PC-9 (cell line): ENCODE measurements at places on chromosomes 5 and 9.
A peak's percentile ranks its signal among the peaks of the same experiment; 100 is the strongest.

GRCh38 chr9:7121664-7122063 is 363.9 kb downstream of the KDM4C start:
- no peak for DNase-seq

DNA sequence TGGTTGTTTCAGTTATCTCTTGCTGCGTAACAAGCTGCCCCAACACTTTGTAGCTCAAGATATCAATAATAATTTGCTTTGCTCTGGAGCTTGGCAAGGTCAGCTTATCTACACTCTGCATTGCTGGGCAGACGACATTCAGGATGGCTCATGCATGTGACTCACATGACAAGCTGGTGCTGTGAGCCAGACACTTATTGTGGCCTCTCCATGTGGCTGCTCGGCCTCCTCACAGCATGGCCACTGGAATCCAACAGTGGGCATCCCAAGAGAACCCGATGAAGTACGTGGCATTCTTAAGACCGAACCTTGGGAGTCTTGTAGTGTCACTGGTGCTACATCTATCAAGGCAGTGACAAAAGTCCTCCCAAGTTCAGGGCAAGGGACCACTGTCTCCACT is 94.2 kb upstream of the MVB12B start:
- DNase-seq: no peak

- DNase-seq: no peak
Measured at GRCh38 chr5:112930082-112930344, 8.0 kb upstream of the REEP5 start.

DNA sequence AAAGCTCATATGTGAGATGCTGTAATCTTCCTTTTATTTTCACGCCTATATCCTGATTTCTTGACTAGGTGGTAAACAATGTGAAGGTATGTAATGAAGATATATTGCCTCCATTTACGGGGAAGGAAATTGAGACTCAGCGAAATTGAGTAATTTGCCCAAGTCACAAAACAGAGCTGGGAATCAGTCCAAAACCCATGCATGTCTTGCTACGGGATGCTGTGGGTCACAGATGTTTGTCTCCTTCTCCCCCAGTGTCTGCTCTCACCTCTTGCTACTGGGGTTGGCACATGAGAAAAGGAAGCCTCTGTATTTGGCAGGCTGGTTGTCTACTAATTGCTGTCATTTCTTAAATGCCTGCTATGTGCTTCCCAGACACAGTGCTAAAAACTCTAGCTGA is 53.7 kb upstream of the TEX48 start:
- DNase-seq: no peak

DNA sequence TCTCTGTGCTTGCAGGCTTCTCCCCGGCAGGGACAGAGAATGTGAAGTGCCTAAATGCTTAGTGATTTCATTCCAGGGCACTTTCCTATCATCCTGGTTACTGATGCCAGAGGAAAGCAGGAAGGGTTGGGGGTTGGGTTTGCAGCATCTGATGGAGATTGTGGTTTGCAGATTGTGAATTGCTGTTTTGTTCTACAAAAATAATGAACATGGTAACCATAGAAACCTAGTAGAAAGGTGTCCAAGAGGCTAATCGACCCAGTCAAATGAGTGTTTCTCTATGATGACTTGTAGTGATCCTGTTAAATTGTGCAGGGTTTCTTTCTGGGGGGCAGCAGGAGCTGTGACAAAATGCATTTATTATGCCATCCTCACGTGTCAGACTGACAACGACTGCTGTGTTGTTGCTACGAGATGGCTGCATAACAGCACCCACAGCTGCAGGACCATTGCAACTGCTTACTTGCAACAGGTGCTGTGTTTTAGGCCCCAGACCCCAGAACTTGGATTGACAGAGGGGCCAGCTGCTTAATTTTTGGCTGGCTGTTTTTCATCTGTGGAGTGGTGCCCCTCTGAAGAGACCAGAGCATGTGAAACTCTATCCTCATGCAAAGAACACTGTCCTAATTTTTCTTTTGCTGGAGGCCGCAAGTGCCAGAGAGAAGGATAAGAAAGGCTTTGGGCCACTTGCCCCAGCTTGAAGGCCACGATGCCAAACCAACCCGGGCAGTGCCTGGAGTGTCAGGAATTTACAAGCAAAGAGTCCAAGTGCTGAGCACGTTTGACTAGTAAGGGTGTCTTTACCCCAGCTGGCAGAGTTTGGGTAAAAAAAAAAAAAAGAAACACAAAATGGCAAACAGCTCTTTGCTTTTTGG is 397.8 kb downstream of the GADD45G start:
- no peak for DNase-seq

- DNase-seq: no peak
Measured at GRCh38 chr9:87771316-87772006, 45.5 kb downstream of the CTSL start.

DNA sequence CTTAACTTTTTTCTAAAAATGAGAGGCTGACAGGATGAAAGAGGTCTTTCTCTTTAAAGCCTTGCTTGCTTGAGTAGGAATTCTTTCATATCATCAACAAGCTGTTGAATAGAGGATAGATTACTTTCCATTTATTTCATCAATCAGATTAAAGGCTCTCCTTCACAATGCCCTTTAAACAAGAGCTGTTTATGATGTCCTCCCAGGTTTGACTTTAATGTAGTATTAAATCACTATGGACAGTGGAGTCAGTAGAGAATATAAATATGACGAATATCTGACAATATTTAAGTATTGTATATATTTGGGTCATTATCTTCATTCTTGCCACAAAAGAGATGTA is 282.0 kb downstream of the ISL1 start:
- DNase-seq: no peak

GRCh38 chr5:72908664-72909063 is 47.2 kb upstream of the FCHO2 start:
- no peak for DNase-seq

- peak; percentile 11 for DNase-seq
Measured at GRCh38 chr9:128550770-128551656, 1.4 kb upstream of the SPTAN1 start.

GRCh38 chr9:133823189-133824105 is 85.3 kb upstream of the SARDH start:
- DNase-seq: no peak

GRCh38 chr5:165919196-165919595 is 2372.2 kb upstream of the WWC1 start:
- DNase-seq: no peak

GRCh38 chr5:151038801-151039238 is 18.4 kb downstream of the GPX3 start:
- no peak for DNase-seq

GRCh38 chr9:18707061-18707461 is 233.1 kb downstream of the ADAMTSL1 start:
- no peak for DNase-seq

- no peak for DNase-seq
Measured at GRCh38 chr9:86178503-86178902, 79.1 kb upstream of the GOLM1 start.

DNA sequence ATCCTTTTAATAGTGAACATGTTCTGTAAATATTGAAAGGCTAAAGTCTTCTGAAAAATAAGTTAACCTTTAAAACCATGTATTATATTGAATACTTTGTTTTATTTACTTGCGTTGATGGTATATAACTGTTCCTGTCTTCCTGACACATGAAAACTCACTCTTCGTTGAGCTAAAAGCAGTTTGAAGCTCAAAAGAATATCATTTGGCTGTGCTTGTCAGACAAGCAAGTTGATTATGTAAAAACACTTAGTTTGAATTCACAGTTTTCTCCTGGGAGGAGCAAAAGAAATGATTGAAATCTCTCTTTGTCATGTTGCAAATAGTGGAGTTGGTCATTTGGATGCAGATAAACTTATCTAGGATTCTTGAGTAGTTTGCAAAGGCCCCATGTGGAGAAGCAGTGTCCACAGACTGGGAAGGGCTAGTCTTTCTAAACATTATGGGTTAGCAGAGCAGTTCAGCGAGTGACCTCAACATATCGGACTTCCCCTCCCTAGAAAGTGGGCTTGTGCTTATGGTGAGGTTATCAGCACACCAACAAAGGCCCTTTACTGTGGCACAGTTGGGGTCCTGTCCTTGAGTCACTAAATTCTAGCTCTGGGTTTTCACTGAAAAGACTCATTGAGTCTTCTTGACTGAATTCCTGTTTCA is 290.4 kb downstream of the CSNK1G3 start:
- no peak for DNase-seq

GRCh38 chr9:35338086-35338485 is 151.8 kb upstream of the RUSC2 start:
- DNase-seq: no peak

- no peak for DNase-seq
Measured at GRCh38 chr9:5321058-5321457, 16.5 kb upstream of the RLN2 start.

DNA sequence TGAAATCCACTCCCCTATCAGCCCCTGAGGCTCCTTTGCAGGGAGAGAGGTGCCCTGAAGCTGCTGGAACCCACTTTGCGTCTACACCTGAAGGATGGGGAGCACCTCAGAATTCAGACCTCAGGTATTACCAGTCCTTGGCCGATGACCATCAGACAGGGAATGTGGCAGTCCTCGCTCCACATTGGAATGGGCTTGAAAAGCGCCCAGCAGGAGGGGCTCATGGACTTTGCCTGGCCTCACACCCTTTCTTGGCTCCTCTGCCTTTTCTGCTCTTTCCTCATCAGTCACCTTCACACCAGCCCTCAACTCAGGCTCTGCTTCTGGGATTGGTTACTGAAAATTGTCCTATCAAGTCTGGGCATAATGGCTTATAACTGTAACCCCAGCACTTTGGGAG is 83.9 kb downstream of the BARX1 start:
- no peak for DNase-seq

DNA sequence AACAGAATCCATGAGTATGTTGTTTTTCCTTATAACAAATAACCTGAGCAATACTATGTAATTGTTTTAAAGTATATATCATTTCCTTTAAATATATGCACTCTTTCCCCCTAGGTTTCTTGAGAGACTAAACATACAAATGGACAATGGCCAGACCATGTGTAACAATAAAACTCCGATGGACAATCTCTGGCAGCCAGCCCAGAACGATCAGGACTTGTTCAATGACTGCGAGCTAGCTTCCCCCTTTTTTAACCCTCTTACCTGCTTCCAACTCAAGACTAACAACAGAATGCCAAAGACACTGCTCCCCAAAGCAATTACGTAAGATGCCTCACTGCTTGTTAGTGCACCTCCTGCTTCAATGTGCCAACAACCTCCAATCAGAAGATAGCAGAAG is 94.9 kb downstream of the HTR4 start:
- DNase-seq: no peak

GRCh38 chr9:134123764-134124128 is 12.1 kb upstream of the WDR5 start:
- no peak for DNase-seq

GRCh38 chr9:87436716-87437115 is 61.0 kb upstream of the DAPK1 start:
- DNase-seq: no peak

GRCh38 chr9:33800886-33801285 is 5.5 kb downstream of the PRSS3 start:
- DNase-seq: no peak

- DNase-seq: no peak
Measured at GRCh38 chr5:170104299-170104698, 1.4 kb upstream of the FOXI1 start.

GRCh38 chr5:108324886-108325285 is 57.0 kb downstream of the FBXL17 start:
- DNase-seq: no peak

DNA sequence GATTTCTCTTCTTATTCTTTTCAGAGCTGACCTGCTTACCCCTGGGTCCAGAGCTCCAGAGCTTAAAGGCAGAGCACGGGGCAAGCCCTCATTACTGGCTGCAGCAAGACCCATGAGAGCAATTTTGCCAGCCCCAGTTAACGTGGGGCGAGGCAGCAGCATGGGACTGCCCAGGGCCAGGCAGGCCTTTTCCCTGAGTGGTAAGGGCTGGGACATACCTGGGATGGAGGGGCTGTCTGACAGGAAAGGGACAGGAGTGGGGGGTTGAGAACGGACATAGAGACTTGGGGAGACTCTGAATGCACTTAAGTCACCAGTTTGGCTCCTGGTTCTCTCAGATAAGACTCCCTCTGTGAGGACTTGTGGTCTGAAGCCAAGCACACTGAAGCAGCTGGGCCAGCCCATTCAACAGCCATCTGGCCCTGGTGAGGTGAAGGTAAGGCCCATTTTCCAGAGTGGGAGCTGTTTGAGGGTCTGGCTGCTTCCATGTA is 26.2 kb downstream of the HMGXB3 start:
- DNase-seq: no peak

- DNase-seq: no peak
Measured at GRCh38 chr5:147400126-147400809, 109.6 kb downstream of the DPYSL3 start.

- peak; percentile 47 for DNase-seq
Measured at GRCh38 chr5:147939431-147940114, 33.2 kb upstream of the C5orf46 start.

DNA sequence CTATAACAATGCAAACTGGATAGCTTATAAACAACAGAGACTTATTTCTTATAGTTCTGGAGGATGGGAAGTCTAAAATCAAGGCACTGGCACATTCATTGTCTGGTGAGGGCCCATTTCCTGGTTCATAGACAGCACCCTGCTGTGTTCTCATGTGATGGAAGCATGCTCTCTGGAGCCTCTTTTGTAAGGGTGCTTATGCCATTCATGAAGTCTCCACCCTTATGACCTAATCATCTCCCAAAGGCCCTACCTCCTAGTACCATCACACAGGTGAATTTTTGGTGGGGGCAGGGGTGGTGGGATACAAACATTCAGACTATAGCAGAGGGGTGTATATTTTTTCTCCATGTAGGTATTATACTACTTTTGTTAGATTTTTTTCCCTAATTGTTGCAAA is 92.4 kb downstream of the UNC13B start:
- no peak for DNase-seq
